Urinary bladder (tissue), 4 donors: ENCODE measurements at places on chromosomes 7 and 10. TPM values are rescaled to one million over a fixed set of nuclear protein-coding genes. Genes with fewer than 3 reads are reported as not detected.

The DYNC1I1 gene
- 2.2 TPM for total RNA-seq

The AASS gene
- total RNA-seq: 60.7 TPM

GRCh38 chr10:120770496-120770895, 80.7 kb upstream of the WDR11 start:
- DNase-seq: no peak

The SLC16A12 gene
- total RNA-seq: 4.2 TPM

- DNase-seq: no peak
Observed at GRCh38 chr7:85160223-85160622, 26.6 kb downstream of the SEMA3D start.

DNA sequence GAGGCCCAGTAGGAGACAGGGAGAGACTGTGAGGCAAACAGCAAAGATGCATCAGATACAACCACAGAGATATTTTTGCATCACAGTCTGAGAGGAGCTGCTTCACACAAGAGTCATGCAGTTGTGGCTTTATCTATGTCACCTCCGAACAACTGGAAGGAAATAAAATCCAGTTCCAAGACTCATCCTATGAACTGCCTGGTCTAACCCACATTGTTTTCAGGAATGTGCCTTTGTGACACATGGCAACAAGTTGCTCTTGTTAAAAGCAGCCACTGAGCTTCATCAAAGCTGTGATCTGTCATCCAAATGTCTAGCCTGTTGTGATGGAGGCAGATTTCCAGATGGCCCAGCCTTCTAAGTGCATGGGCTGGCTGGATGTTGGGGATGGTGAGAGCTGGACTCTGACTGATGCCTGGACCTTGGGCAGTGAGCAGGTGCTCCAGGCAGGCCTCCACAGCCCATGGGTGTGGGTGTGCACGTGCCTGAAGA, 255.0 kb downstream of the BMPER start:
- DNase-seq: no peak

GRCh38 chr10:20535897-20536881, 360.9 kb downstream of the NEBL start:
- no peak for DNase-seq

The TRIM73 gene
- total RNA-seq: 3.8 TPM

GRCh38 chr10:119498889-119499676, 43.4 kb downstream of the RGS10 start:
- DNase-seq: no peak

The NRP1 gene
- total RNA-seq: 172 TPM

GRCh38 chr10:69497611-69498390, 46.5 kb downstream of the TSPAN15 start:
- DNase-seq: no peak

The MRC1 gene
- 41.2 TPM for total RNA-seq

The ECHDC3 gene
- 1.5 TPM for total RNA-seq

The BAZ1B gene
- total RNA-seq: 60.0 TPM

DNA sequence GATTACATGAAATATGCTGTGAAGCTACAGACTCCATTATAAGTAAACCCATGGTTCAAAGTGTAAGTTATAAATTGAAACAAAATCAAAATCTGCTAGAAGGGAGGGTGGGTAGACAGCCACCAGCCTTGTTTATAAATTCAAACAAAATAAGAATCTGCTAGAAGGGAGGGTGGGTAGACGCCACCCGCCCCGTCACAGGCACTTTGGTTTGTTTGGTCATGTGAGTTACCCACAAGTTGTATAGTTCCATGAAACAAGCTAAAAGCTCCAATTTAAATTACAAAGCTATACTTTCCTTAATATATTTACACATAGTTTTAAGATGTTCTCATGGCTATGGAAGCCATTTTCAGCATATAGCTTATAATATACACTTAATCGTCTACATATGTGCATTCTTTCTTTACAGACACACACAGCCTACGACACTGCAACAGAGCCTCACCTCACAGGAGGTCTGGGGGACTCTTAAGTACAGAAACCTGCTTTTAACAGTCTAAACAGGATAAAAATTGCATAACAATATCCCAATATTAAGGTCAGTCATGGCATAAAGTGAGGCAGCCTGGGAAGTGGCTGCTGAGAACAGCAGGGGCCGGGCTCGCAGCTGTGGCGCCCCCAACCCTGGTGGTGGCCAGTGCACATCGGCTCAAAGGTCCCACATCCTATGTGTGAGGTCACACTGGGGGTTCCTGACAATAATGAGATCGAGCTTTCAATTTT, 28.1 kb upstream of the NCAPG2 start:
- DNase-seq: no peak

GRCh38 chr7:108247614-108248013, 117.5 kb upstream of the LAMB4 start:
- DNase-seq: no peak

The PON1 gene
- not detected for total RNA-seq

The GBX1 gene
- not detected for total RNA-seq

GRCh38 chr7:13948019-13948801, 41.3 kb downstream of the ETV1 start:
- DNase-seq: no peak

GRCh38 chr10:58897236-58897635, 279.2 kb upstream of the PHYHIPL start:
- no peak for DNase-seq

The FFAR4 gene
- 0.16 TPM for total RNA-seq
